ENCODE measurements at places on chromosomes 4 and X.
A peak's percentile ranks its signal among the peaks of the same experiment; 100 is the strongest.

DNA sequence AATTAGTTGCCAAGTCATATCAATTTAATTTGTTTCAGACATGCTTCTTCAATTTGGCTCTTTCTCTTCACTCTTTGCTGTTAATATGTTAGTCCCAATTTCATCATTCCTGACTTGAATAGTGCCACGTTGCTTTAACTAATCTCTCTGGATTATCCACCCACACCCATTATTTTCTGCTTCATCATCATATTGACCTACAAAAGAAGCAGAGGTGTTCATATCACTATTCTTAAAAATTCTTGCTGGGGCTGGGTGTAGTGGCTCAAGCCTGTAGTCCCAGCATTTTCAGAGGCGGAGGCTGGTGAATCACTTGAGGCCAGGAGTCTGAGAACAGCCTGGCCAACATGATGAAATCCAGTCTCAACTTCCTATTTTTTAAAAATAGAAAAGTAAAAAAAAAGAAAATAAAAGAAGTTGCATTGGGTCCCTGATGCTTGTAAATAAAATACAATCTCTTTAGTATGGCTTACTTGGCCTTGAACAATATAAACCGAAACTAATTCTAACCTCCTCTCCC, 65.7 kb upstream of the KCNIP4 start:
- DNase-seq, result no peak

GRCh38 chr4:113899271-113900070, 80.0 kb downstream of the ARSJ start:
- DNase-seq, result no peak

DNA sequence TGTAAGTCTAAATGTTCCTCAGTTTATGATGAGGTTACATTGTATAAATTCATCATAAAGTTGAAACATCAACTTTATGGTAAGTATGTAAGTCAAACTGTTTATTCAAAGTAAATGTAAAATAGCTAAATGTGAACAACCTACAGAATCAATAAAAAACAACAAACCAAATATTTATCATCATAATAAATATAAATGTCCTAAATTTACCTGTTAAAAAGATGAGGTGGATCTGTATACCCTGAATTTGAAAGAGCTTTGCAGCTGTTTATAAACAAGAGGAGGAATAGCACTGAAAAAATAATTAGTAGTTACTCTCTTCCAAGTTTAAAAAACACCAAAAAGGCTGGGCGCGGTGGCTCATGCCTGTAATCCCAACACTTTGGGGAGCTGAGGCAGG, 13.7 kb downstream of the ABHD18 start:
- DNase-seq, result no peak

DNA sequence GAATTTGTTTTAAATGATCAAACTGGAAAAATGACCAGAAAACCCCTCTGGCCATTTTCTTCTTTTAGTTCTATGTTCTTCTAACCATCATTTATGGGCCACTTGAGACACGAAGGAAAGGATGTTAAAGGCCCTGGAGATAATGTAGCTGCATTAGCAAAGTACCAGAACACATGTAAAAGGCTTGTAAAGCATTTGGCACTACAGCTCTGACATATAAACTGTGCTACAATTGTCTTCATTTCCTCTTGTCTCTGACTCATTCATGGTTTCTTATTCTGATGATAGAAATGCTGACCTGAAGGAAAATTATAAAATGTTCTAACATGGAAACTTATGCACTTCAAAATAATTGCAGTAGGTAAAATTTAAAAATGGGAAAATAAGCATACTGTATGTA, 388.7 kb downstream of the FAT4 start:
- no peak for DNase-seq

DNA sequence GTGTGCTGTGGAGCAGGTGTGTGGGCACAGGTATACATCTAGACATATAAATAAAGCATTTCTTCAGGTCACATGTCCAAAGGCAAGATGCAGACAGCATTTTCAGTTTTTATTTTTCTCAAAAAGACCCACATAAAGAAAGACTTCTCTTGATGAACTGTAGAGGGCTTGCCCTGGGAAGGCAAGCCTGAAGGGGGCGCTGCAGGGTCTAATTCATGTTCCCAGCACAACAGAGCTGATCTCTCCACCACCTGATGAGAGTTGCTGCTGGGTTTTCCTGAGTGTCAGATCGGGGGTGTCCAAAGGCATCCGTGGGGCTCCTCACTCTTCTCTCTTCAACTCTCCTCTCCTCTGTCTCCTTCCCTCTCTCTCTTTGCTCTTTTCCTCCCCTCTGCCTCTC, 26.6 kb downstream of the ADRA2C start:
- no peak for DNase-seq

- DNase-seq, result no peak
Observed at GRCh38 chr4:18535948-18536347, 514.4 kb upstream of the LCORL start.

DNA sequence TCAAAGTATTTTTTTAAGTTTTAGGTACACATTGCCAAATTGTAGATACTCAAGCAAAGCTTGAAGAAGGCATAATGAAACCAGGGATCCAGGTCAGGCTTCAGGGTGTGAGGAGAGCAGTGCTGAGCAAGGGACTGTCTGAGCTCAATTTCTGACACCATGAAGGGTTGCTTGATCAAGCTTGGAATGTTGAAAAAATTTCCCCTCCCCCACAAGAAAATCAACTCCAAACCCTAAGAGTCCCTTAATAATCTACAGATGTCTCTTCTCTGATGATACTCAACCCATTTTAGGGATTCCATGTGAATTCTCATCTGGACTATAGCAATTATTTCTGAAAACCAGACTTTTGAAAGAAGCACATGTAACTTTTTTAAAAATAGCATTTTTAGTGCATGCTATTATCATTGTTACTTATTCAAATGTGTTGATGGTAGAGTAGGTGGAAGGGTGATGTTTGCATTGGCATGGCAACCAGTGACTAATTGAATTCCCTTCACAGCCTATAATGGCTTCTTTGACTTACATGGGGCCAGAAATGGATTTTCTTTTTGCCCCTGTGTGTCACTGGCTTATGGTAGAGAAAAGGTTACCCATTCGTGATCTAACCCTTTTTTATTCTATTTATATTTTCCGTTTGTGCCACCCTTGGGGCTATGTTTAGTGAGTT, 252.0 kb downstream of the FBXW7 start:
- DNase-seq, result no peak

DNA sequence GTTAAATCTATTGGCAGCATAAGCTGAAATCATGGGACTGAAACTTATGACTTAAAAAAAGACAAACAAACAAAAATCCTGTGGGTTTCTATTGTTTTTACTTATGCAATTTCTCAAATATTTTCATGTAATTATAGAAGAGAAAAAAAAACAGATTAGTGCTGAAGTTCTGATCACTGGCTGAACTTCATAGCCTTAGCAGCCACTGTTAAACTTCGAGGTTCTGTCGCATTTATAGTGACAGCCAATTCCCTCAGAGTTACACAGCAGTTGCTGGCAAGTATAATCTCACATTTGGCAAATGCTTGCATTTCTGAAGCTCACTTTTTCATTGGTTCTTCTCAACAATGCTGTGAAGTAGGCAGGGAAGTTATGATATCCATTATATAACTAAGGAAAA, 748.9 kb upstream of the MAGEB2 start:
- DNase-seq, result no peak

DNA sequence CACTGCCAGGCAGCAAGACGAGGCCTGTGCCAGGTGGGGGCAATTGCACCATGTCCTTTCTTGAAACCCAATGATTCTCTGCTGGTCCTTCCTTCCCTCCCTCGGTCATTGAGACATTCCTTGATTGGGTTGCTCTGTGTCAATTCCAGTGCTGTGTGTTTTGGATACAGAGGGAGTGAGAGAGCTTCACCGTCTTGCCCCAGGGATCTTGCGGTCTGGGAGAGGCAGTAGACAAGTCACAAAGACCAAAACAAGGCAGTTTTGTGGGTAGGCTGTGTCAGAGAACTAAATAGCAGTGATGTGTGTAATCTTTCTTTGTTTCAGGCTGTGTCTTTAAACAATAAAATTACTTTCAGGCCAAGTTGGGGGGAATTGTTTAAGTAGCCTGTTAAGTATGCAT, 38.8 kb upstream of the TADA2B start:
- no peak for DNase-seq

DNA sequence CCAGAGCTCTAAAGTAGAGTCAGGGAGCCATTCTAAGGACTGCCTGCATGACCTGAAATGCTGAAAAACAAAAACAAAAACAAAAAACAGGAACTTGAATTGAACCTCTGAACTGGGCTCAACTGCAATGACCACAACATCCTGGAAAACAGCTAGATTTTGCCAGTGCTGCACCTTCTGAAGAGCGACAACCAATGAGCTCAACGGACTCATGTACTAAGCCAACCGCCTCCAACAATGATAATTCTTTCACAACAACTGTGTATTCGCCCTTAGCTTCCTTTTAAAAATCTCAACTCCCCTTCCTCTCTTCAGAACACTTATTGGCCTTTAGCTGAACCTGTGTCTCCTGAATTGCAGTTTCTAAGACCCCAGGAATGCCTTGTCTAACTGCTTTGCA, 69.8 kb downstream of the HAUS3 start:
- no peak for DNase-seq

GRCh38 chrX:150690126-150690525, 3.1 kb upstream of the MTMR1 start:
- DNase-seq, result peak; percentile 36

- DNase-seq, result no peak
Observed at GRCh38 chr4:82773057-82773456, 25.5 kb downstream of the SCD5 start.

GRCh38 chr4:13481569-13481968, 2.6 kb downstream of the RAB28 start:
- no peak for DNase-seq

All from T47D (cell line).